T-helper 2 cell (primary cell): ENCODE measurements at places on chromosomes 16 and 17.
A peak's percentile ranks its signal among the peaks of the same experiment; 100 is the strongest.

DNA sequence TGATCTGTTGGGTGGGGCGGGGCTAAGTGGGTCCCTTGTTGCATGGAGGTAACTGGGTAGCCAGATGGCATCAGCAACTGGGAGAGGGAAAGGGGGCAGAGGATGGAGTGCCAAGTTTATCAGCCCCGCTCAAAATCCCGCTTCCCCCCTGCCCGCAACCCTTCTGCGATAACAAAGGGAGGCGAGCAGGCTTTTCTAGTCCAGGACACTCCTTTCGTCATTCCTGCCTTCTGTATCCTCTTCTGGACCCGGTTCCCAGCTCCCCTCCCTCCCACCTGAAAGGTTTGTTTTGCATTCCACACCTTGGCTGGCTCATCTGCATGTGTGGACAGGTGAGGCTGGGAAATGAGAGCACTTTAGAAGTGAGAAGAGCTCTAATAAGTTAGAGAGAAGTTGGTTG is 53.3 kb downstream of the HLF start:
- DNase-seq: no peak

GRCh38 chr16:19502395-19503131 is 19.3 kb downstream of the GDE1 start:
- DNase-seq: peak; percentile 58

GRCh38 chr16:81277541-81278080 is 37.2 kb upstream of the GAN start:
- no peak for DNase-seq

- no peak for DNase-seq
Observed at GRCh38 chr17:73888862-73889261, 244.6 kb upstream of the SDK2 start.

DNA sequence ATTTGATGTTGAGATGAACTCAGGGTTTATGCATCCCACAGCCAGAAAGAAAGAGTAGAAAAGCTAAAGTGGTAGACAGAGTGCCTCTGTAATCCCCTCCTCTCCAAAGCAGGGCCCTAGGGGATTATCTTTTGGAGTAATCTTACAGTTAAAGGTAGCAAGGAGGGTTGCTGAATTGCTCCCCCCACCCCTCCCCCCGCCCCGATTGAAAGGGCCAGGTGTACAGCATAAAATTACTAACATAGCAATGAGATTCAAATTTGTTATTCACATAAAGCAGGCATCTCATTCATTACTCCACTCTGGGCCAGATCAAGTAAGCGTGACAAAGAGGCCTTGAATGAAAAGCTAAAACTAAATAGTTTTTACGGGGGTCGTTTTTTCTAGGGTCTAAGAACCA is 72.7 kb downstream of the STH start:
- DNase-seq: no peak

GRCh38 chr16:56237451-56237930 is 46.2 kb downstream of the GNAO1 start:
- no peak for DNase-seq

DNA sequence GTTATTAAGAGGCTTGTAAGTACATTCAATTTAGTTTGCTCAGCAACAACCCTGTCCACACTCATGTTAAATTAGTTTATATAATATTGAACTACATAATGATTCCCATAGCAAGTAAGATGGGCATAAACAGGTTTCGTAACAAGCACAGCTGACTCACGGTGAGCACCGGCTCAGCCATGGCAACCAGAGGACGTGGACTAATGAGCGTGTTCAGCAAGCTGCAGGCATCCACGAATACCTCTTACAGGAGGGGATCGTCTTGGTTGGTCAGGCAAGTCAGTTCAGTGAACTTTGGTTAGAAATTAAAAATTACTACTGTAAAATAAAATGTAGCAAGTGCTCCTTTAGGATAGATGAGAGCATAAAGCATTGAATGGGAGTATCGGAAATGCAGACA is 58.4 kb downstream of the ELAC2 start:
- no peak for DNase-seq

- peak; percentile 38 for DNase-seq
Observed at GRCh38 chr17:56653877-56654276, 60.4 kb downstream of the NOG start.

DNA sequence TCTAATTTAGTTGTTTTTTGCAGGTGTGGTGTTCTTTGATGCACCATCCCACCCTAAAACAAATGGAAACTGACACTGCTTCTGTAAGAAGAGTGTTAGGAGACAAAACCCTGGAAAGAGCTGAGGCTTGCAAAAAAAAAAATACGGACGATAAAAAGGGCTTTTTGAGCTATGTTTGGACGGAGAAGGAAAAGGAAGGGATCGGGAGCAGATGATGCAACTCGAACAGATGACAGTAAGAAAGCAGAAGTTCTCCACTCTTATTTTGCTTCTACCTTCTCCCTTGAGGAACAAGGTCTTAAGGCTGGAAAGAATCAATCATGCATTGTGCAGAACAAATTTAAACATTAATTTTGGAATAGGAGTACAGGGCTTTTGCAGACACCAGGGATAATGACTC is 136.7 kb downstream of the MAF start:
- DNase-seq: no peak

- DNase-seq: no peak
Observed at GRCh38 chr17:19678581-19679453, 30.3 kb downstream of the ALDH3A2 start.

GRCh38 chr16:4380119-4381063 is 8.7 kb downstream of the VASN start:
- DNase-seq: no peak

DNA sequence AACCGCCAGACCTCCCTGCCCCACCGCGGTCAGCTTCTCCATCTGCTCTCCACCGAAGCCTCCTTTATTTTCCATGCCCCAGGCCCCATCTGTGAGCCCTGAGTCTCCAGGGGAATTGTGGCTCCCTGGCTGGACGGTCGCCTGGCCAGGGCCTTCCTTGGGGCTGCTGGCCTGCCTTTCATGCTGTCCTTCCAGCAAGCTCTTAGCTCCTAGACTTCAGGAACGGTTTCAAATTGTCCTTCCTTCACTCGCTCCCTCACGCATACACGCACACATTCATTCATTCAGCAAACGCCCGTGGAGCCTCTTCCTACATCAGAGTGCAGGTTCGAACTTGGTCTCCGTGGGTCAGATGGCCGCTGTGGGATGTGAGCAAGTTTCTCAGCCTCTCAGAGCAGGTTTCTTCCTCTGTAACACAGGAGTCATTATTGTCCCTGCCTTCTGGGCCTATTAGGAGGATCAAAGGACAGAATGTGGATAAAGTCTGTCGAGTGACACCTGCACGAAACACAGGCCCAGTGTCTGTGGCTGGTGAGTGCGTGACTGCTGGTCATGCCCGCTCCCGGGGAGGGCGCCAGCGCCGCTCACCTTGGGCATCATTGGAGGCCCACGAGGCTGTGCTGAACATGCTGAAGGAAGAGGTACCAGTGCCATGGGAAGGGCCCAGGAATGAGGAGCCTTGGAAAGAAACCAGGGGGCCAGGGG is 18.7 kb upstream of the GSE1 start:
- no peak for DNase-seq
